H9 (cell line): ENCODE measurements at places on chromosomes 7 and 10.

DNA sequence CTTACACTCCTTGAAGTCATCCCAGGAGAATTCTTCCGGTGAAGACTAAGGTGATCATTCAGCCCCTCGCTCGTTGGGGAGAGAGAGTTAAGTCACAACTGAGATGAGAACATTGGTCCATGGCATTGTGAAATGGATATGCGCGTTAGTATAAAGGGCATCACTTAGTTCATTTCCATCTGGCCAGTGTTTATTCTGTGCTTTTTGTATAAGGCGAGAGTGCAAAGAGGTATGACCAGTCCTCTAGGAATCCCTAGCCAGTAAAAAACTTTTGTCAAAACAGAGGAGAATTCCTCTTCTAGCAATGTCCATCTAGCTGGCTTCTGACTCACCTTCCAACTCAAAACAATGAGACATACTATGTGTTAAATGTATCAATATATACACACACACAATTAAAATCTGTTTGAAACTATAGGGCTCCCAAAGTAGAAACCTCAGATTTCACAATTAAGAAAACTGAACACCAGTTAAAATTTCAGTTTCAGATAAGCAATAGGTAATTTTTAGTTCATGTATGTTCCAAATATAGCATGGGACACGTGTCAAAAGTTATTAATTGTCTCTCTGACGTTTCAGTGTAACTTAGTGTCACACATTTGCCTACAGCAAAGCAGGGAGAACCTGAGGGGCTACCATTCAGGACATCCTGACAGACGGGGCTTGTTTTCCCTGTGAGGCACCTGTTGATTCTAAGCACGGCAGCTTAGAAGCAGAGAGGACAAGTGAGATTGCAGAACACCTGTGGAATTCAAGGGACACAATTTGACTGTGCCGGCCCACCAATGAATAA, 158.9 kb downstream of the KLF6 start:
- no peak for DNase-seq

- DNase-seq = no peak
Measured at GRCh38 chr7:44057849-44058758, 7.3 kb downstream of the PGAM2 start.

- DNase-seq = no peak
Measured at GRCh38 chr7:22129166-22129565, 183.5 kb upstream of the CDCA7L start.

GRCh38 chr10:89518108-89518507, 17.3 kb downstream of the SLC16A12 start:
- no peak for DNase-seq

- DNase-seq = no peak
Measured at GRCh38 chr10:59588791-59589190, 120.9 kb downstream of the SLC16A9 start.

- DNase-seq = no peak
Measured at GRCh38 chr10:25076506-25077177, 60.2 kb downstream of the THNSL1 start.

GRCh38 chr10:118924493-118924892, 105.0 kb upstream of the NANOS1 start:
- DNase-seq = no peak

DNA sequence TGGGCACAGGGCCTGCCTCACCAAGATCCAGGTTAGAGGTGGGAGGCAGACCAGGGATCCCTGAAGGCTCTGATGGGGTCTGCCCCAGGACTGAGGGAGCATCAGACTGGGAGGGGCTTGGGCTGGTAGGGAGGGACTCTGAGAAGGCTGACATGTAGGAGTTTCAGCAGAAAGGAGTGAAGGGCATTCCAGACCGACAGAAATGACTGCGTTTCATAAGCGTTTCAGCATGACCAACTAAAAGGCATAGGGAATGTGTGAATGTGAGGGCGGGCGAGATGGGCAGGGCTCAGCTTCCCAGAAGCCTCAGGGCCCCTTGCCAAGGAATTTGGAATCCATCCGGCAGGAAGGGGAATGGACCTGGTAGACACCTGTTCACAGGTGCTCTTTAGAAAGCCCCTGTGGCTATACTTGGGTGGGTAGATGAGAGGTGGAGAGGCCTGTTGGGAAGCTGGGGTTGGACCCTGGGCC, 24.9 kb upstream of the SLC29A3 start:
- no peak for DNase-seq

- no peak for DNase-seq
Measured at GRCh38 chr7:84073186-84073875, 121.3 kb downstream of the SEMA3A start.

GRCh38 chr7:150784954-150785353, 15.2 kb downstream of the TMEM176B start:
- DNase-seq = no peak

GRCh38 chr10:100828738-100829096, 83.3 kb downstream of the PAX2 start:
- no peak for DNase-seq

DNA sequence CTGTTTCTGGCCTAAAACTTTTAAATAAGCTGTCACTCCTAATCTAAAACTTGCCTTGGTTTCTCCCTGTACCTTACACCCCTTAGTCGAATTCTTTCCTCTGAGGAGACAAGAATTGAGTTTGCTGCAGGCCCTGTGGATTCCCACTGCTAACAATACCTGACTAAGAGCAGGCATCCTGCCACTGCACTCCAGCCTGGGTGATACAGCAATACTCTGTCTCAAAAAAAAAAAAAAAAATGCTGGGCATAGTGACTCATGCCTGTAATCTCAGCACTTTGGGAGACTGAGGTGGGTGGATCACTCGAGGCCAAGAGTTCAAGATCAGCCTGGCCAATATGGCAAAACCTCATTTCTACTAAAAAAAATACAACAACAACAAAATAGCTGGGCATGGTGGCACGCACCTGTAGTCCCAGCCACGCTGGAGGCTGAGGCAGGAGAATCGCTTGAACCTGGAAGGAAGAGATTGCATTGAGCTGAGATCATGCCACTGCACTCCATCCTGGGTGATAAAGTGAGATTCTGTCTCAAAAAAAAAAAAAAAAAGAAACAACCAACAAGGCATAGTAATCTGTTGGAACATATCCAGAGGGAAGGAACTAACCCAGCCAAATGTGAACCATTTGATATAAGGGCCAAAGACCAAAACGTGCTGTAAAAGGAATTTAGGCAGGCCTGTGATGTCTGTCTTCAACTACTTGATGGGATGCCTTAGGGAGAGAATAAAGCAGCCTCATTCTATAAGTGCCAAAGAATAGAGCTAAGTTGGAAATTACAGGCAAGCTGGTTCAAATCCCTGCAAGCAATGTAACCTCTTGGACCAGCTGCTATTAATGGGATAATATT, 732.7 kb upstream of the AUTS2 start:
- no peak for DNase-seq

DNA sequence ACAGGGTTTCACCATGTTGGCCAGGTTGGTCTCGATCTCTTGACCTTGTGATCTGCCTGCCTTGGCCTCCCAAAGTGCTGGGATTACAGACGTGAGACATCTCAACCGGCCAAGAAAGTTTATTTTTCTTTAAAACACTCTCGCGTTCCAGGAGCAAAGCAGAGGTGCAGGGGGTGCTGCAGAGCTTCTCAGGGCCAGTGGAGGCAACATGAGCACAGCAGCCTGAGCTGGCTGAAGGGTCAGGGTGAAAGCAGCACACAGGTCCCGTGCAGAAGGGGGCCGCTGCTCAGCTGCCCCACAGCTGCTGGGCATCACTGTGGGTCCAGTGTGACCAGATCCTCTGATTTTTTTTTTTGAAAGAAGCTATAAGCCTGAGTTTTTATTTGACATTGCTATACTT, 46.1 kb downstream of the EPHB4 start:
- no peak for DNase-seq

- no peak for DNase-seq
Measured at GRCh38 chr10:89574368-89574767, 39.0 kb upstream of the SLC16A12 start.

DNA sequence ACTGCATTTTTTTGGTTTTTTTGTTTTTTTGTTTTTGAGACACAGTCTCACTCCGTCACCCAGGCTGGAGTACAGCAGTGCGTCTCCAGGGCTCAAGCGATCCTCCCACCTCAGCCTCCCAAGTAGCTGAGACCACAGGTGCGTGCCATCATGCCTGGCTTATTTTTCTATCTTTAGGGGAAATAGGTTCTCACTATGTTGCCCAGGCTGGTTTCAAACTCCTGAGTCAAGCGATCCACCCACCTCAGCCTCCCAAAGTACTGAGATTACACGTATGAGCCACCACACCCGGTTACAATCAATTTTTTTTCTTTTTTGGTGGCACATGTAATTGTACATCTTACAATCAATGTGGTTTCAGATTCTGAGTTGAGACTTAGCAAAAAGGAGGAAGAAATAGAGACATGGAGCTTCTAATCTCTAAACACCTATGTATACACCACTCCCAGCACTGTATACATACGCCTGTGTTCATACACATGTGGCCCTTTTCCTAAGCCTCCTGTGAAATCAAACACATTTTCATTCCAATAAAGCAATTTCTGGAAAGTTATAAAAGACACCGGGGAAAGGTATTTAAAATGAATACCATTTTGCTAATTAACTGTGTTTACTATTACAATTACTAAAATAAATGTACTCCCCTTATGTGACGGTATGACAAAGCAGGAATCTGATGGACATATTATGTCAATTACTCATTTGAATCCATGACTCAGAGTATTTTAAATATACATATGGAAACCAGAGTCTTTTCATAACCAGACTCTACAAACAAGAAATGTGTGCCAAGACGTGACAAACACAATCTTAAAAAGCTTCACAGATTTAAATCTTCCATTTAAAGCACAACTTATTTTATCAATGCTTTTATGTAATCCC, 40.9 kb downstream of the SMURF1 start:
- no peak for DNase-seq

DNA sequence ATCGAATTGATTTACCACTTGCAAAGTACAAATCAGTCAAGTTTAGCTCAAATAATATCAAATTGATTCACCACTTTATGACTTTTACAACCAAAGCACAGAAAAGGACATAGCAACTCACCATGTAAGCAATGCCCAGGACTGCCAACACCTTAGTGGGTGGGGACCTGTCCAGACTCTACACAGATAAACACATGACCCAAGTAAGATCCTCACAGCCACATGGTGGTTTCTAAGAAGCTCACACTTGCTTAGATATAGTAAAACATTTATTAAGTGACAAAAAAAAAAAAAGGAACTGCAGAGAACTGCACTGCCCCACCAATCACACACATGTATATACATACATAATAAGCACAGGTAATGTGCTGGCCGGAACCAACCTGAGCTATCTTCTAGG, 116.2 kb downstream of the SLC25A13 start:
- DNase-seq = no peak

DNA sequence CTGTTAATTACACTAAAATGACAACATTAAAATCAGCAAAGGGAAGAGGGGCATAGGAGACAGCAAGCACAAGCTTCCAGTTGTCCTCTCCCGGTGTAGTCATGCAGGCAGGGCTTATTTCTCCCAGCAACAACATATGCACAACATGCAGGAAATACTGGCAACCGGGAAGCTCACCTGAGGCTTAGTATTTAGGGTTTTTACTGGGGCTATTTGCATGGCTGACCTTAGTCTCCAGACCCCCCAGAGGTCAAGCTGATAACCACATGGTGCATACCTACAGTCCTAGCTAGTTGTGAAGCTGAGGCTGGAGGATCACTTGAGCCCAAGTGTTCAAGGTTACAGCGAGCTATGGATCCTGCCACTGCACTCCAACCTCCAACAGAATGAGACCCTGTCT, 12.8 kb upstream of the JMJD1C start:
- DNase-seq = peak; percentile 68

DNA sequence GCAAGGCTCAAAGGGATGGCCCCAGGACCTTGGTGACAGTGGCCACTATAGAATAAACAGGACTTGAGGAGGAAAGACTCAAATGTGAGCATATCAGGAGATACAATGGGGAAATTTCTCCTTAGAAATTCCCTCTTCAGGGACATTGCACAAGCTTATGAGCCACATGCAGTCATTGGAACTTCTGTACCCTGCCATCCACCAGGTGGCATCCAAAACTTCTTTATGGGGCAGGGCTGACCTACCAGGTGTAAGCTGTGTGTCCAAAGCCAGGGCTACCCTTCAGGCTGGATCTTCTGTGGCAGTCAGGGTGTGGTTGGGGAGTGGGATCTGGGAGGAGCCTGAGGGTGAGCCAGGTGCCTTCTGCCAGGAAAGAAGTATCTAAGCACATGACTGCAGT, 36.6 kb upstream of the LRRC18 start:
- peak; percentile 39 for DNase-seq

DNA sequence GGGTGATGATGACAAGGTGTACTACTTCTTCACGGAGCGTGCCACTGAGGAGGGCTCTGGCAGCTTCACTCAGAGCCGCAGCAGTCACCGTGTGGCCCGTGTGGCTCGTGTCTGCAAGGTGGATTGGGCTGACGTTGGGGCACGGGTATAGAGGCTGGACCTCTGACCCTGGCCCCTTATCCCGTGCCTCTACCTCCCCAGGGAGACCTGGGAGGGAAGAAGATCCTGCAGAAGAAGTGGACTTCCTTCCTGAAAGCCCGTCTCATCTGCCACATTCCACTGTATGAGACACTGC, 8.4 kb downstream of the MRPL43 start:
- no peak for DNase-seq

DNA sequence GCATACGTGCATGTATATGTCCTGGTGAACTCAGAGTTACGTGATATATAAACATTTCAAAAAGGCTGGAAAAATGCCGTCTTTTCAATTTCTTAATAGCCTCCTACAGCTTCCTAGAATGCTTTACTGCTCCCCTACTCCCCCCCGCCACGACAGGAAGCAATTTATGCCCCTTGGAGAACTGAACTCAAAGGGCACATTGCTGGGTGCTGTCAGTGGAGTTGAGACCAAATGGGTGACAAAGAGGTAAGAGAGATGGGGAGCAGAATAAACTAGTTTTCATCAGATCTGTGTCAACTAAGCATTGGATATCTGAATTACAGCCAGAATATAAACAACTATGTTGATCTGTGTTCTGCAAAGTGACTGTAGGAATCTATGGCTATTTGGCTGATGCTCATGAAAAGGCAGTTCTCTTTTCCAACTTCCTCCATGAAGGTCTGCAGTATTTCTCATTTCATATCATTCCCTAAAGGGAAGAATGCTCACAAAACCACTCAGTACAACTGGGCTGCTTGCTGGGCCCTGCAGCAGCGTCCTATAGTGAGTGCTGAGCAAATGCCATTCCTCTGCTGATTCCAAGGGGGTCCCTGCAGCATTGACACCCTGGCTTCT, 171.3 kb upstream of the HPS1 start:
- DNase-seq = no peak

DNA sequence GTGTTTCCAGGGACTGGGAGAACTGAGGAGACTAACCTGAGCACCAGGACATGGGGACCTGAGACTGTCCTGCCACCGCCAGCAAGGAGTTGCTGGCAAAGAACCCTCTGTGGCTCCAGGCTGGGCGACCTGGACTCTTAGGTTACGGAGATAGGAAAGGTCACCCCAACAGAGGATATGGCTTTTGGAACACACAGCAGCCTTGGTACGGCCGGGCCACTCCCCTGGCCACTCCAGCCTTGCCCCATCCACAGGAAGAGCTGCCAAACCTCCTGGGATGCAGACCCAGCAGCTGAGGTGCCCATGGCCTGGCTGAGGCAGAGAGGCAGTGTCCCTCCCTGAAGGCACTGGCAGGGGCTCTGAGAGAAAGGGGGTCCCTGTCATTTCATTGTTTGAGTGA, 137.8 kb downstream of the OAT start:
- no peak for DNase-seq
